Neural progenitor cell (in vitro differentiated cells): ENCODE measurements at places on chromosomes 5 and 9. TPM values are rescaled to one million over a fixed set of nuclear protein-coding genes. Genes with fewer than 3 reads are reported as not detected.

The C1QTNF2 gene
- 0.06 and 0.25 TPM in 2 replicates for total RNA-seq

The C6 gene
- total RNA-seq: not detected in 2 replicates

The SMIM33 gene
- not detected in 2 replicates for total RNA-seq

The UBE2QL1 gene
- 0.30 and 0.62 TPM in 2 replicates for total RNA-seq

The ECM2 gene
- total RNA-seq: not detected in 2 replicates

The F12 gene
- 2.0 TPM in 1 of 2 replicates, not detected in the other for total RNA-seq

The RASGEF1C gene
- total RNA-seq: 0.26 and 1.7 TPM in 2 replicates

The ABLIM3 gene
- not detected in 2 replicates for total RNA-seq

The QRFP gene
- total RNA-seq: not detected in 2 replicates

The CDO1 gene
- total RNA-seq: 18.4 and 21.9 TPM in 2 replicates

The GTF2H2C gene
- total RNA-seq: 70.5 and 71.9 TPM in 2 replicates

The C9orf50 gene
- total RNA-seq: not detected in 2 replicates

- peaks cover 13% of the 10 kb centered on the region for H3K4me1 ChIP-seq
- H3K27ac ChIP-seq: no peak overlapping the region
- H3K36me3 ChIP-seq: no peaks in the 10 kb centered on the region
- DNase-seq: no peak
- H3K27me3 ChIP-seq: no peaks in the 10 kb centered on the region
- H3K4me3 ChIP-seq: no peak overlapping the region
Observed at GRCh38 chr9:93586290-93587057, 10.1 kb downstream of the PHF2 start.

- H3K27ac ChIP-seq: no peak overlapping the region
- DNase-seq: peak; percentile 70
- no peaks in the 10 kb centered on the region for H3K27me3 ChIP-seq
- H3K4me3 ChIP-seq: no peak overlapping the region
- H3K36me3 ChIP-seq: peaks cover 3% of the 10 kb centered on the region
Observed at GRCh38 chr5:90802474-90803317, 244.1 kb downstream of the ADGRV1 start.

- no peaks in the 10 kb centered on the region for H3K36me3 ChIP-seq
- no peaks in the 10 kb centered on the region for H3K4me1 ChIP-seq
- H3K27me3 ChIP-seq: no peaks in the 10 kb centered on the region
Observed at GRCh38 chr5:10704949-10705621, 55.9 kb downstream of the DAP start.

DNA sequence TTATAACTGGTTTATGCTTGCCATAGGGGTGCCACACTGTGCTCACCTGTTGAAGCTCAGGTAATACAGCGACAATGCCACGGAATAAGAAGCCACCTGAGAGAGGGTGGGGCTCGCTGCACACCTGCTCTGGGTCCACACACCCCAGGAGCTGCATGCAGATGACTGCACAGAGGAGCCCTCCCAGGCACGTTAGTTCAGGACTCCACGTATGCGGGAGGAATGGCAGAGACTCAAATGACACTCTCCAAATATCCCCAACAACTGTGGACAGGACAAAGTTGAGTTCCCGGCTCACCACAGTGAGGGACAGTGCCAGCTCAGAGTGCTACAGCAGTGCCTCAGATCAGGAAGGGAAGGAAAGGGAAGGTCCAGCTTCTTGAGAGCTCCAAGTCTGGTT, 5.8 kb upstream of the FCN1 start:
- H3K27ac ChIP-seq: no peak overlapping the region
- H3K4me3 ChIP-seq: no peak overlapping the region
- no peaks in the 10 kb centered on the region for H3K27me3 ChIP-seq

DNA sequence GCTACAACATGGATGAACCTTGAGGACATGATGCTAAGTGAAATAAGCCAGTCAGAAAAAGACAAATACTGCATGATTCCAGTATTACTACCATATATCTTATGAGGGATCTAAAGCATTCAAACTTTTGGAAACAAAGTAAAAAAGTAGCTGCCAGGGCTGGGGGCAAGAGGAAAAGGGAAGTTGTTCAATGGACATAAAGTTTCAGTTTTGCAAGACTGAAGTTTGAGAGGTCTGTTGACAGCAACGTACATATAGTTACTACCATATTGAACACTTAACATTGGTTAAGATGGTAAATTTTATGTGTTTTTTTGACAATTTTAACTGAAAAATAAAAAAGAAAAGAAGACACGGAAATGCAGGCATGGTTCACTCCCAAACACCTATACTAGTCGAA, 77.6 kb downstream of the MAPKAP1 start:
- no peaks in the 10 kb centered on the region for H3K36me3 ChIP-seq
- H3K27ac ChIP-seq: no peak overlapping the region
- H3K4me1 ChIP-seq: peaks cover 18% of the 10 kb centered on the region
- no peaks in the 10 kb centered on the region for H3K27me3 ChIP-seq
- no peak for DNase-seq

- peaks cover 5% of the 10 kb centered on the region for H3K36me3 ChIP-seq
- H3K4me1 ChIP-seq: no peaks in the 10 kb centered on the region
- no peak overlapping the region for H3K27ac ChIP-seq
- no peaks in the 10 kb centered on the region for H3K27me3 ChIP-seq
Observed at GRCh38 chr9:34242830-34243229, 64.0 kb downstream of the UBAP1 start.

GRCh38 chr9:108634204-108634603, 221.6 kb downstream of the ACTL7B start:
- no peak for DNase-seq
- H3K36me3 ChIP-seq: no peaks in the 10 kb centered on the region
- no peak overlapping the region for H3K4me3 ChIP-seq
- H3K27me3 ChIP-seq: no peaks in the 10 kb centered on the region

DNA sequence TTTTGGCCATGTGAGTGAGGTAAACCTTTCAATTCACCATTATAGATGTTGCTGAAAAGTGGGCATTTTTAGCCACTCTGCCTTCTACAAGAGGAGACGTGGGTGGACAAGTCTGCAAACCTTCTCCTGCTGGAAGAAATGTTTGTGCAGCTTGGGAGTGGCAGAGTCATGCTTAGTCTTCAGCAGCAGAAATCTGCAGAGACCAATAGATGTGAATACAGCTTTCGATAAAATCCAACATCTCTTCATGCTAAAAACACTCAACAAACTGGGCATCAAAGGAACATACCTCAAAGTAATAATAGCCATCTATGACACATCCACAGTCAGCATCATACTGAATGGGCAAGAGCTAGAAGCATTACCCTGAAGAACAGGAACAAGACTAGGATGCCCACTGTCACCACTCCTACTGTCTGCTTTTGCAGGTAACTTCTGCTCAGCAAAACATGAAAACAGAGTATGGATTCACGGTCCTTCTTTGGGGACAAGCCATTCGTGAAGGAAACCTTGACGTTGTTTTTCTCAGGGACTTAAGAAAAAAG, 91.3 kb downstream of the RALGPS1 start:
- H3K27me3 ChIP-seq: no peaks in the 10 kb centered on the region
- H3K4me1 ChIP-seq: no peaks in the 10 kb centered on the region
- H3K36me3 ChIP-seq: no peaks in the 10 kb centered on the region
- no peak overlapping the region for H3K4me3 ChIP-seq
- no peak overlapping the region for H3K27ac ChIP-seq

DNA sequence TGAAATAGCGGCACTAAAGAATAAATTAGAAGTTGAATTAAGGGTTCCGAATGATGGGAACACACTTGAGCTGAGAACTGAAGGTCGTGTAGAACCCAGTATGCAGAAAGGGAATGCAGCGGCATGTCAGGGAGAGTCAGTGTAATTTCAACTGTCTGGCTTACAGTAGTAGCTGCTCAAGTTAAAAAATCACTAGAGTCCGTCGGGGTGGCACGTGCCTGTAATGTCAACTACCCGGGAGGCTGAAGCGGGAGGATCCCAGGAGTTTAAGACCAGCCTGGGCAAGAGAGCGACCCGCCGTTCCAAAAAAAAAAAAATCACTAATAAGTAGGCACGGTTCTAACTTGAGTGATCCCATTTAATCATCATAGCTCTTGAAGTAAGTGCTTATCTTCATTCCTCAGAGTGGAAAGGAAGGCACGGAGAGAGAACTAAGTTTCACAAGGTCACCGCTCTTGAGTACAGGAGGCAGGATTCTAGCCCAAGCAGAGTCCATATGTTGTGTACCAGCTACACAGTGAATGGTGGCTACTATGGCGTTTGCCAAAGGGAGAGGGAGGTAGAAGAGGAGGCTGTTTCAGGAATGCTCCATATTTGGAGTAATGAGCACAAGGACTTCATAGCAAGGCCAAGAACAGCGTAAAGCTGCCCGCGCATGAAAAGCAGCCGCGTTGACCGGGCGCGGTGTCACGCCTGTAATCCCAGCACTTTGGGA, 831 bp downstream of the RMRP start:
- H3K27ac ChIP-seq: no peak overlapping the region
- no peak for DNase-seq
- peaks cover 15% of the 10 kb centered on the region for H3K27me3 ChIP-seq
- no peaks in the 10 kb centered on the region for H3K4me1 ChIP-seq
- H3K4me3 ChIP-seq: peak overlapping the region; percentile 75

DNA sequence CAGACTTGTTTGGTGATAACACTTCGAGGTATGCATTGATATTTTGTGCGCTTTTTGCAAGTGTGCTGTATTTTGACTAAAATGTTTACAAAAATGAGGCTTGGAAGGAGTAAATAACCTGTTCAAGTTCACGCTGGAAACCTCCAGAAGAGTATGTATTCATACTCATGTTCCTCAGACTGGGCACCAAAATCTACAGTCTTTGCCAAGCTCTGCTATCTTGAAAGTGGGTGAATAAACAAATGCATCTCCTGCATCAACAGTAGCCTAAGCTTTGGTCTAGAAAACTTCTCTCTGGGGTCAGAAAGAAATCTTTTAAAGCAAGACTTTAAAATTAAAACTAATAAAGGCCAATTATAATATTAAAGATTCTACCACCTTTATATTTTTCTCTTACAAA, 157.9 kb downstream of the TRPM3 start:
- H3K27me3 ChIP-seq: no peaks in the 10 kb centered on the region
- no peak overlapping the region for H3K4me3 ChIP-seq
- DNase-seq: no peak
- H3K36me3 ChIP-seq: no peaks in the 10 kb centered on the region

GRCh38 chr5:10695055-10695649, 65.9 kb downstream of the DAP start:
- no peaks in the 10 kb centered on the region for H3K36me3 ChIP-seq
- no peak overlapping the region for H3K27ac ChIP-seq
- peak; percentile 72 for DNase-seq
- H3K4me1 ChIP-seq: no peaks in the 10 kb centered on the region

DNA sequence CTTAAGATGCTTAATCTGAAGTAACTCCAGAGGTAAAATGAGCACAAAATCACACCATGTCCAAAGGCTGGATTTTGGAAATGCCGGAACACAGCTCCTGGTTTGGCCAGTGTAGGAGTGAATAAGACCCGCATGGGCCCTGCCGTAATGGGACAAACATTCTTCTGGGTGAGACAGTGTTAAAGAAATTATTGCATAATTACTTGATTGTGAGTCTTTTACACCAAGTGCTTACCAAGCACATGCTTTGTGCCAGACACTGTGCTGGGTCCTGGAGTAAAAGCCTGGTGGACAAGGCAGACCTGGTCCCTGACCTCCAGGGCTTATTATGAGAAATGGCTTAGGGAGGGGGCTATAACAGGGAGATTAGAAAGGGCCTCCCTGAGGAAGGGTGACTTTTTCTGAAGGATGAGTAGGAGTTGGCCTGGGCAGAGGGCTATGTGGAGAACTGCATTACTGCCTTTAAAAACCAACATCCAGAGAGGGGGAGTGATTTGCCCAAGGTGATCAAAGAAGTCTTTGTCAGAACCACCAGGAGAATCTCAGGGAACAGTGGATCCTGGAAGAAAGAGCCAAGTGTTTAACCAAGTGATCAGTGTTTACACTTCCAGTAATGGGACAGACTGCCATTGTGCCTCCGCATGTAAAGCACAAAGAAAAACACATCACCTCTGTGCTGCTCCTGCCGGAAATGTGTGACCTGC, 3.5 kb downstream of the PDE6A start:
- H3K27me3 ChIP-seq: no peaks in the 10 kb centered on the region
- no peak for DNase-seq
- H3K27ac ChIP-seq: no peak overlapping the region
- no peaks in the 10 kb centered on the region for H3K4me1 ChIP-seq

DNA sequence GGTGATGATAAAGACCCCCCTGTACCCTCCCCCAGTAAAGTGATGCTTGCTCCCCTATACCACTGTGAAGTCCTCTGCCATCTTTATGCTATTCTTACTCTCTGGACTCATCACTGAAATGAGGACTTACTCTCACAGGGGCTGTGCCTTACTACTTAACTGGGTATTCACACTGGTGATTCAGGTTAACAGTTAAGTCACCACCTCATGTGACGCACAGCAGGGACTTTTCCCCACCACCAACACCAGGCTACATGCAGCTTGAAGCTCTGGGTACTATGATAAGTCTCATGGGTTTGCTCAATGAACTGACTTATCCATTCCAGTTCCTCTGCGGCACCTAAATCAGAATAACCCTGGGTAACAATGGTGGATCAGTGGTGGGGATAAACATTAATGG, 163.7 kb downstream of the ELAVL2 start:
- DNase-seq: no peak
- H3K4me3 ChIP-seq: no peak overlapping the region
- no peaks in the 10 kb centered on the region for H3K27me3 ChIP-seq
- no peak overlapping the region for H3K27ac ChIP-seq
- no peaks in the 10 kb centered on the region for H3K36me3 ChIP-seq

DNA sequence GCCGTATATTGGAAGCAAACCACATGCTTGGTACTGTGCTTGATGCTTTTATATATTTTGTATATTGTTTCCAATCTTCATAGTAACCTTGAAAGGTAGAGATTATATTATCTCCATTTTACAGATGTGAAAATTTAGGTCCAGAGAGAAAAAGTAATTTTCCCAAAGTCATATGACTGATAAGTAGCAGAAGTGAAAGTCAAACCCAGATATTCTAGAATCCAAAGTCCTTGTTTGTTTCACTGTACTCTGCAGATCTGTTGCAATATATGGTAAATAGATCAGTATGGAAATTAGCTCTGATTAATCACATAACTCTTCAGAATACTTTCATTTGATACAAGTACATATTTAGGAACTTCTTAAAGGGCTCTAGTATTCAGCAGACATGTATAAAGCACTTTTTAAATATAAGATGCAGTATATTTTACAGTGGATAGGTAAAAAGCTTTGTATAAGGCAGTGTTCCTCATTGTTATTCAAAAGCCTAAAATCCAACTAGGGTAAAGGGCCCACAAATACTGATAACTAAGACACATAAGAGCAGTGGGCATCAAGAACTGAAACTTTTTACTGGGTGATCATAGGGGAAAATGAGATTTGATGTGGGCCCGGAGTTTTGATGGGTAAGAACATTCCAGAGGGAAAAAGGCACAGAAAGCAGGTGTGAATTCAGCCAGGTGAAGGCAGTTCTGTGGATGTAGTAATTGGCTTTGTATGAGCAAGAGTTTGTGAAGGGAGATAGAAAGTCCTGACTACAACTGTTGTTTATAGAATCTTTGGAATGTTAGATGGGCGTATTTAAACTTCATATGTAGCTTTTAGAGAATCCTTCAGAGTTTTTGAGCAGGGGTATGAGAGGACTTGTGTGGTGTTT, 25.0 kb downstream of the NDFIP1 start:
- H3K36me3 ChIP-seq: no peaks in the 10 kb centered on the region
- DNase-seq: no peak
- no peaks in the 10 kb centered on the region for H3K27me3 ChIP-seq
- no peak overlapping the region for H3K4me3 ChIP-seq
- H3K4me1 ChIP-seq: no peaks in the 10 kb centered on the region

GRCh38 chr5:95718203-95718602, 12.9 kb upstream of the RHOBTB3 start:
- DNase-seq: no peak
- H3K4me1 ChIP-seq: no peaks in the 10 kb centered on the region
- H3K4me3 ChIP-seq: no peak overlapping the region
- no peak overlapping the region for H3K27ac ChIP-seq

- H3K27ac ChIP-seq: no peak overlapping the region
- peaks cover 4% of the 10 kb centered on the region for H3K36me3 ChIP-seq
- H3K4me3 ChIP-seq: no peak overlapping the region
- H3K4me1 ChIP-seq: peaks cover 18% of the 10 kb centered on the region
Observed at GRCh38 chr9:94449486-94449885, 105.4 kb upstream of the PCAT7 start.
